Posterior vena cava (tissue), 2 donors: ENCODE measurements at places on chromosomes 16 and 17. TPM values are rescaled to one million over a fixed set of nuclear protein-coding genes. Genes with fewer than 3 reads are reported as not detected.

DNA sequence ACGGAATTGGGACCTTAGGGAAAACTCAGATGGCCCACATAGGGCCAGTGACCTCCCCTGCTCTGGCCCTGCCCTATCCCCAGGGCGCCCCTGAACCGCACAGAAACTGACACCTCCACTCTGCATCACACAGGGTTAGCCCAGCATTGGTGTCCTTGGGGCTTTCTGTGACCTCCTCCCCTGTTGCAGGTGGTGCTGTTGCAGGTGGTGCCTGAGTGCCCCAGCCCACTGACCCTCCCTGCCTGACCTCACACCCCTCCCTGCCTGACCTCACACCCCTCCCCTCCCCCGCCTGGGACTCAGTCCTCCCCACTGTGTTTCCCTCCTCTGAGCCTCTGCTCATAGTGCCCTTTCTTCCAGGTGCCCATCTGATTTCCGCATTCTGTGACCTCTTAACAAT is 21.4 kb downstream of the TNFRSF13B start:
- no peak for DNase-seq

DNA sequence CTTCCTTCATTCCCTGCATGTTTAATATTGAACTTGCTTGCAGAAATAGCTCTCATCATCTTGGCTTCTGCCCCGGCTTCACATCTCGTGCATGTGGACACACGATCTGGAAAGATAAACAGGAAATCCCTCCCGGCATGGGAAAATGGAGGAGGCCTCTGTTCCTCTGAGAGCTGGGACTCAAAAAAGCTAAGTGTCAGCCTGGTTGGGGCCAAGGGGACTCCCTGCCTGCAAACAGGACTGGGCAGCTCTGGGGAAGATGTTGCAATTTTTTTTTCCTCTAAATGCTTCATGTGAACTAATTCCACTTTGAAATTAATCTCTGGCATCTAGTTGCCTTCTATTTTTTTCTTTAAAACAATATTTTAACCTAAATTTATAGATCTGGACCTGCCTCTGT is 24.8 kb downstream of the ITPRIPL2 start:
- DNase-seq: peak; percentile 83

DNA sequence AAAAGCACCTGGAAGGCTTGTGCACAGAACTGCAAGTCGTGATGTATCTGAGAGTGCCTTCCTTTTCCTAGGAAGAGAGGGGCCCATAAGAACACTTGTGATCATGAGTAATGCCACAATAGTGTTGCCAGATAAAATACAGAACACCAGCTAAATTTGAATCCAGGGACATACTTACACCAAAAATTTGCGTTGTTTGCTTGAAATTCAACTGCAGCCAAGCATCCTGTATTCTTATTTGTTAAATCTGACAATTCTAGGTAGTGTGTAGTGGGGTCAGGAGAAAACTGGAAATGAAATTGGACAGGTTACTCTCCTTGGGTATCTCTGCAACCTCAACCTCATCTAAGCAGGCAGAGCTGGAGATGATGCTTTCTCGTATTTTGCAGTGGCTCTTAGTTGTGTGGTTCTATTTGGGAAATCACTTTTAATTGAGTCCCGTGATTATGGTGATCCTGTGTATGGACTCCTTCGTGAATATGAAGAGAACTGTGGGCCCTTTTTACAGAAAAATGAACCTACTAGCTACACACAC is 12.0 kb downstream of the SLC35B1 start:
- no peak for DNase-seq

DNA sequence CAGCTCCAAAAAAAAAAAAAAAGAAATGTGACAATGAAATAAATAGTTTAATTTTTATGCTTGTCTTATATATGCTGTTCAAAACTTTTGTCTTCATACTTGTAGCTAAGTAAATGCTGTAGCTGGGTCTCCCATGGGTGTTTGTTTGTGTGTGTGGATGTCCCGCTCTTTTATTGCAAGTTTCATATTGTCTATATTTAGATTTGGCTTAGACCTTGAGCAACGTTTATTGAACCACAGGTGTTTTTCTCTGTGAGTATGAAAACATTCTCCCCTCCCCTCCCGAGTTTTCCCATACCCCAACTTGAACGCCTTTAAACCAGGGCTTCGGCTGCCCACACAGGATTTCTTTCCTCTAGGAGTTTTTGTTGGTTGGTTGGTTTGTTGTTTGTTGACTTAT is 45.2 kb downstream of the MFSD11 start:
- DNase-seq: no peak

- DNase-seq: no peak
These were observed 3.3 kb downstream of the HASPIN start for GRCh38 chr17:3727041-3727440.

DNA sequence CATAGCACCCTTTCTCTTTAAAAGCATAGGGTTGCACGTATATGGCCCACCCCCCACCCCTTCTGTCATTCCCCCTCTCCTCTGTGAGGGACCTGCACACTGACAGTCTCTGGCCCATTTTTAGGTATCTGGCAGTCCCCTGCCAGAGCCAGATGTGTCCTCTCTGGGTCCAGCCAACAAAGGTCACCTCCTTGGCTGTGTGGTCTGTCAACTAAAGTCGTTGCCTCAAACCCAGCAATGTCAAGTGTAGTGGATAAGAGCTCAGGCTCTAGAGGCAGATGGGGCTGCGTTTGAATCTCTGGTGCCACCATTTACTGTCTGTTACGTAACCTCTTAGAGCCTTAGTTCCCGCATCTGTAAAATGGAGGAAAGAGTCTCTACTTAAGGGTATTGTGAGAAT is 211.5 kb downstream of the MSI2 start:
- DNase-seq: no peak

GRCh38 chr16:24049113-24049512 is 207.0 kb upstream of the CACNG3 start:
- DNase-seq: no peak

DNA sequence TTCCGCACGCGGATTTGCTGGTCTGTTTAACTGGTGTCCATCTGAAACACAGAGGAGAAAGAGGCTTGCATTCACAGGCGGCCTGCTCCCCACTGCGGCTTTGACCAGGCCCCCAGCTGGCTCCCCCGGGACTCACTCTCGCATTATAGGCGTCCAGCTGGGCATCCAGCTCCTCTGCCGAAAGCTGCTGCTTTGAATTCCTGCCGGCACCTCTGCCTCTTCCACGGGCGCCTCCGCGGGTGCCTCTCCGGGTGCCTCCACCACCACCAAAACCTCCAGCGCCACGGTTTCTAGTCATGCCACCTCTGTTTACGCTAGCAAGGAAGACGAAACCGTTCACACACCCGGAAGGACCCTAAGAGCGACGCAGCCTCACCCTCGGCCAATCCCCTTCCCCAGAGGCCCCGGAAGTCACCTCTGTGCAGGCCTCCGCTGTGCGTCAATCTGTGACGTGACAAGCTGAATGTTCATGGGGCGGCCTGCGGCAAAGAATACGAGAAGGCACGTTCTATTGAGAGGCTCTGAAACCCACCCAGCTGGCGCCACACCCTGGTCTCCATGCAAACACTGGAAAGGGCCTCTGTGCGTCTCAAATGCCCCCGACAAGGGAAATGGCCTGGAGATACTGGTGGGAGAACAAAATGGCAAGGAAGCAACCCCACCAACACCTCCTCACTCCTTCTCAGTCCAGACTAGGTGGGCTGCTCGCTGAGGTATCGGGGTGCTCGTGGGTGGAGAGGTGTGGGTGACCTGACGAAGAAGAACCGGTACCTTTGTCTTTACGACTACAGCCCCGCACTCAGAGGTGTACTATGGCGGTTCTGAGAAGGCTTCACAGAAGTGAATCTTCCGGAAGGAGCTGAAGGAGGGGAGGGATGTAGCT is 3.0 kb downstream of the ALYREF start:
- no peak for DNase-seq

GRCh38 chr16:85220964-85221731 is 108.9 kb upstream of the CIBAR2 start:
- DNase-seq: no peak

DNA sequence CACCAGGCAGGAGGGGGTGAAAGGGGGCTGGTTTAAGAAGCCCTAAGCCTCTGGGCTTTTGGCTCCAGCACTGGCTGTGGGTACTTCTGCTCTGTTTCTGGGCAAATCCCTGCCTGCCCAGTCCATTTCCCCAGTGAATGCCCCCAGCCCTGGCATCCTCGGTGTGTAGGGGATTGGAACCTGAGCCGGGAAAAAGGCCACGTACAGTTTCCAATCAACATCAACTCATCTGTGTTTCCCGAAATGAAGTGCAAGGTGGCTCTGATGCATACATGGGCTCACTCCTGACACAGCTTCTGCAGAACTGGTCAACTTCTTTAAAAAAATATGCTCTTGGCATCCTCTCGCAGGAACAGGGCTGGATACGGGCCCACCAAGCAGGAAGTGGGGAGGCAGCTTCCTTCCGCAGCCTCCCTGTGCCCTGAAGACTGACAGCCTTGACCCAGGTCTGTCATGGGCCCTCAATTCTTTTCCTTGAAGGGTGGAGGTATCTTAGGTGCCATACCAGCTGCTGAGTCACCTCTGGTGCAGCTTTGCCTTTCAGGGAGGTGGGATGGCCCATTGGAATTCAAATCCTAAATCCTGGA is 73.3 kb downstream of the N4BP1 start:
- DNase-seq: no peak

DNA sequence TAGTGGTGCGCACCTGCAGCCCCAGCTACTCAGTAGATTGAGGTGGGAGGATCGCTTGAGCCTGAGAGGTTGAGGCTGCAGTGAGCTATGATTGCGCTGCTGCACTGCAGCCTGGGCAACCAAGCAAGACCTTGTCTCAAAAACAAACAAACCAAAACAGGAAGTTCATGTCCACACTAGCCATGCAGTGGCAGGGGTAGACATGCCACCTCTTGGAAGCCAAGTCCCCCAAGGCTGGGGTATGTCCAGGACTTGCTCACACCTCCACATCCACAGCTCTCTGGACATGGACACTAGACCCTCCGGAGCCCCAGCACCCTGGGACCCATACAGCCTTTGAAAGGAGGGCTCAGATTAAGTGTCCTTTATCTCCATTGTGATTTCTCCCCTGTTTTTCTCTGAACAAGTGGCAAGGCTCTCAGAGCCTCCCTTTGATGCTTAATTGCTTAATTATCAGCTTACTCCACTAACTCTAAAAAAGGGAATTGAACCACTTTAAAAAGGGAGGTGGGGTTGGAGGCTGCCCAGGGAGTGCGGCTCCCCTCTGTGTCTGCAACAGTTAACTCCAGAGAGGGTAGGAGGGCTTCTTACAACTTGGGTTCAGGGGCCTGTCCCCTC is 424.6 kb upstream of the C16orf82 start:
- DNase-seq: no peak

DNA sequence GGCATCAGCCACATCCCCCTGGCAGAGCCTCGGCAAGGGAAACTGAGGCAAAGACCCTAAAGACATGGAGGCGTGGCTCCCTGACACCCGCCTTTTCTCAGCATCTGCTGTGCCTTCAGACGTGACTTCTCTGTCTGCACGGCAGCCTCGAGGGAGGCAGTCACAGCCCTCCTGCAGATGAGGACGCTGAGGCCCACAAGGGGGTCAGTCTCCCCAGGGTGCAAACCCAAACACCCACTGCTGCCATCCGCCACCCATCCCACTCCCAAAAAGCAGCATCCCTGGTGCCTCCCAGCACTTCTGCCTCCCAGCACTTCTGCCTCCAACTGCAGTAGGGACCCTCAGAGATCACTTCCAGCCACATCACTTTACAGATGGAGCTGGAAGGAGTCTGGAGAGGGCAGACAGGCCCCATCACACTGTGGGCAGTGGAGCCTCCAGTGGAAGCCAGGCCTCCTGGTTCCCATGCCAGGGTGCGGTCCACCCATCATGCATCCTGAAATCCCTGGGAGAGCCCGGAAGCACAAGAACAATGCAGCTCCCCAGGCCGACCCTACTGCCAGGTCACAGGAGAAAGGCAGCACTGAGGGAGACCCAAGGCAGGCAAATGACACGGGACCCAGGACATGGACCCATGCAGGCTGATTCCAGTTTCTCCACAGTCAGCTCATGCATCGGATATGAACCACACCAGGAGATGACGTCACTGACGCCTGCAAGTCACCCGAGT is 23.8 kb downstream of the KDM8 start:
- peak; percentile 72 for DNase-seq

GRCh38 chr16:49589544-49590031 is 216.0 kb downstream of the C16orf78 start:
- peak; percentile 53 for DNase-seq

DNA sequence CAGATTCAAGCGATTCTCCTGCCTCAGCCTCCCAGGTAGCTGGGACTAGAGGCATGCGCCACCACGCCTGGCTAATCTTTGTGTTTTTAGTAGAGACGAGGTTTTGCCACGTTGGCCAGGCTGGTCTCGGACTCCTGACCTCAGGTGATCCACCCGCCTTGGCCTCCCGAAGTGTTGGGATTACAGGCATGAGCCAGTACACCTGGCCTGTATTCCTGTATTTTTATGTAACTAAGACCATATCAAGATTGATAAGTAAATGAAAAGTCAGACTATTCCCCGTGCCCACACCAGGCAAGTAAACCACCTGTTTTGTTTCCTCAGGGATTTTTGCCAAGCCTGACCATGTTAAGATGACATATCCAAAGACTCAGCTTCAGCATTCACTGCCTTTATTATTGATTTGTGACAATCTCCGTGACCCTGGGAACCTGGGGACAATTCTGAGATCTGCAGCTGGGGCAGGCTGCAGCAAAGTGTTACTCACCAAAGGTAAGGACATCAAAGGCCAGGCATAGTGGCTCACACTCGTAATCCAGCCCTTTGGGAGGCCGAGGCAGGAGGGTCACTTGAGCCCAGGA is 5.6 kb downstream of the MRM3 start:
- DNase-seq: peak; percentile 38

DNA sequence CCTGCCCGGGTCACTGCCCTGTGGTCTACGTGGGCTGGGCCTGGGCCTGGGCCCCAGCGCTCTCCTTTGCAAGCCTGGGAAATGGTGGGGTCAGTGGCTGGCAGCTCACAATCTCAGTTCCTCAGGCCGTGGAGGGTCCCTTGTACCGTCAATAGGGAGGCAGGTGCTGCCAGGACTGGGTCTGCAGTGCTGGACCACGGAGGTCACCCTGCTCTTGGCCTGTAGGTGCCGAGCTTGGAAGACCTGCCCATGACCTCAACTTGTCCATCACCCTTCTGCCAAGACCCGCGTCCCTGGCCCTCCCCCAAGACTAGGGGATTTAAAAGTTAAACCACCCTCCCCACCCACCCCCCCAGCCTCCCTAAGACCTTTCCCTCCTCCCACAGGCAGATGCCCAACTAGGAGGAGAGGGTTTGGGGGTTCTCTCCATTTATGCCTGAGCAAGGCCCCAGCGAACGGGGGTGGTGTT is 2.5 kb downstream of the TBX2 start:
- no peak for DNase-seq

Gene GPR139
- not detected for total RNA-seq

Gene ABCC12
- total RNA-seq: not detected

Gene SLC52A1
- total RNA-seq: not detected
